ENCODE measurements at places on chromosomes 4 and X.
A peak's percentile ranks its signal among the peaks of the same experiment; 100 is the strongest.

GRCh38 chrX:47578692-47579091 is 3.5 kb upstream of the TIMP1 start:
- DNase-seq = no peak

DNA sequence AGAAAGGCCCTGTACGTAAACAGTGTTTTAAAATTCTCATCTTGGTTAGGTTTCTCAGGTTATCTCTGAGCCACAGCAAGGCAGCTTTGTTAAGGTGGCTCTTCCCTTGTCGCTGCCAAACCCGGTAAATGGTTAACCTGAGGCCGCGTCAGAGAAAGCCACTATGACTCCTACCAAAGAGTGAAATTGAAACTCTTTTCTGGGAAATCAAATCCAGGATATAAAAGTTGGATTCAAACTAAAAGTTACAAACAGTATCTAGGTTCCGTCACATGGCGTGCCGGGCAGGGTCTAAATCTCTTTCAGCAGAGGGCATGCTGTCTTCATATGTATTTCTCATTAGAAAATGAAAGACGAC is 433 bp downstream of the MMAA start:
- peak; percentile 38 for DNase-seq

DNA sequence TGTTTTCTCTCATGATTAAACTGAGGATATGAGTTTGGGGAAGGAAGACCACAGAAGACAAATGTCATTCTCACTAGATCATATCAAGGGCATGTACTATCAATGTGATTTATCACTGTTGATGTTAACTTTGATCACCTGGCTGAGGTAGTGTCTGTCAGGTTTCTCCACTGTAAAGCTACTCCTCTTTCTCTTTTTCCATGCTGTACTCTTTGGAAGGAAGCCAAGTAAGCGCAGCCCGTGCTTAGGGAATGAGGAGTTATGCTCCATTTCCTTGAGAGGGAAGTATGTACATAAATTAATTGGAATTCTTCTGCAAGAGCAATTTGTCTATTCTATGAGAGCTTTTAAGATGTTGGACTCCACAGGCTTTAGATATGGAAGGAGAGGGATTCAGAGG is 4.0 kb upstream of the KANTR start:
- DNase-seq = no peak

- no peak for DNase-seq
These were observed 10.7 kb downstream of the SEPTIN6 start for GRCh38 chrX:119682019-119682989.

DNA sequence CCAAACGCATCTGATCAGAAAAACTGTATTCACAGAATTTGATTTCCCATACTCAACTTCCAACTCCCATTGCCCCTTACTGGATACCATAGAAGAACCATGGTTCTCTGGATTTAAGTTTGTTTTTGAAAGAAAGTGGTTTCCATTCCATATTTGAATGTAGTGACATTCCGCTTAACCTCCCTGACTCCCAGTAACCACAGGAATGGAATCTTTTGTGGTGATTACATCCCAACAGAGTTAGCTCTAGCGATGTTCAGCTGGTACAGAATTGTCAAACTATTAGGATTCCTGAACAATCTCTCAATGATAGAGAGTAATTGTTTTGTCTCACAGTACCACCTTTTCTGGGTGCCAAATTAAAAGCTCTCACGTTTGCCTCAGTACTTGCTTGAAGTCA is 1.7 kb downstream of the NUDT10 start:
- DNase-seq = no peak

DNA sequence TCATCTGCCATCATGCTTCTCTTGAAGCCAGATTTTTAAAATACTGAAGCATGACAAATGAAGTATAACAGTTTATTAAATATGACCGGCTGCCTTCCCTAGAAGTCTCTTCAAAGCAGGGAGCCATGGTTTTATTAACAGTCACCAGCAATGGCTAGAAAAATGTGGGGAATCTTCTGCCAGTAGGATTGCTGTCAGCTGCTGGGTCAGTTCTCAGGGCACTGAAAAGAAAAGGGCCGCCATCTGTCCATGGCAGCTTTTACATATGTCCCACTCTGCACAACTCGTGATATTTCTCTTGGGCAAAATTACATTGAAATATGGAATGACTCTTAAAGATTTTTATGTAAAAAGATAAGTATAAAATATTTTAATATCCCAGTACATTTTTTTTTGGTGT is 2.8 kb downstream of the CCNG2 start:
- no peak for DNase-seq

- peak; percentile 9 for DNase-seq
These were observed 1.3 kb upstream of the SEPSECS start for GRCh38 chr4:25161593-25161950.

GRCh38 chr4:60934566-60935295 is 265.4 kb upstream of the ADGRL3 start:
- DNase-seq = no peak
